Astrocyte of the spinal cord (primary cell): ENCODE measurements at places on chromosomes 13 and 19.

- peak; percentile 93 for DNase-seq
Measured at GRCh38 chr13:98978280-98978679, 416 bp upstream of the DOCK9 start.

- no peak for DNase-seq
Measured at GRCh38 chr19:10858204-10858828, 10.1 kb downstream of the C19orf38 start.

DNA sequence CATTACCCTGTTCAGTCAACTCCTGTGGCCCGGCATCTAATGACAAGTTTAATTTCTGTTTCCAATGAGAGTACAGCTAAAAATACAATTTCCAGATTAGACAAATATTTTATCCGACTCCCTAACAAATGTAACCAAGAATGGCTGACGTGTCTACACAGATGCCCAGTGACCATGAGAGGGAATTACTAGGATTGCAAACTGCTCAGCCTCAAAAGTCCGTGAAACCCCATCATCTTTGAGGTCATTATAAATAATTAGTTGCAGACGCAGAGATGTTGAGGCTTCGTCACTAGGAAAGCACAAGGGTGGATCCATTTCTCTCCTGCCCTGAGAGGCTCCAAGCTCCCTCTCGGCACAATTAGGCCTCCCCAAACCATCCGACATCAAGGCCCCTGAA is 104.1 kb upstream of the ZNF507 start:
- no peak for DNase-seq

DNA sequence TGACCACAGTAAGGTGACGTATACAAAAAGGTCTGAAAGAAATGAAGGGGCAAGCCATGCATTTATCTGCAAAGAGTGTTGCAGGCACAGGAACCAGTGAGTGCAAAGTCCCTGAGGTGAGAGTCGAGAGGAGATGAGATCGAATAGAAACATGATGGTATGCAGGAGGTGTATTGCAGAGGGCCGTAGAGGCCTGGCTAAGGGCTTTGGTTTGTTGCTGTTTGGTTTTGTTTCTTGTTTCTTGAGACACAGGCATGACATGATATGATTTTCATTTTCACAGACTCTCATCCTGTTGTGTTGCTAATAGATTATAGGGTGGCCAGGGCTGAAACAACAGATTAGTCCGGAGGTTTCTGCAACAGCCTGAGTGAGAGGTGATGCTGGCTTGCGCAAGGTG is 80.4 kb downstream of the HSPH1 start:
- DNase-seq = no peak

DNA sequence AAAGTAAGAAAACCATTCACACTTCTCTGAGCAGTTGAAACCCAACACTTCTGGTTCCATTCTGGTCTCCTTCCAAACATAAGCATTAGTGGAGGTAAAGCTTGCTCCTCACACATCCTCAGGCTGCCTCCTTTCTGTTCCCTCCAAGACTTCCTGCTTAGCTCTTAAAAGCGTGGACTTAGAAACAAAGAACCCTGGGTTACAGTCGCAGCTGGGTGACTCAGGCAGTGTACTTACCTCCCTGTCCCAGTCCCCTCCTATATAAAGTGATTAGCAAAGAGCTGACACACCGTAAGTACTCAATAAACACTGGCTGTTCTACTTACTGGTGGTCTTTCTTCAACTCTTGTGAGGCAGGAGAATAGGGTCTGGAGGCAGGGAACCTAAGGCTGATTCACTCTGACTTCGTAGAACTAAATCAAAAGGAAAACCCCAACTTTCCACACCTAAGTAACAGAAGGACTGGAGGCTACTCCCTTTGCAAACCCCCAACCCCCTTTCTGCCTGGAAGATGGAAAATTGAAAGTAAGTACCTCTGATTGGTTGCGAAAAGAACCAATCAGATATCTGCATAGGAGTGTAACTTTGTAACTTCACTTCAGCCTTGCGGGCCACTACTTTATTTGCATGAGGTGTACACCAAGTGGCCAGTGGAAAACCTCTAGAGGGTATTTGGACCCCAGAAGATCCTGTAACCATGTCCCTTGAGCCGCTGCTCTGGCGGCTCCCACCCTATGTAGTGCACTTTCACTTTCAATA is 165.4 kb downstream of the SUCLA2 start:
- no peak for DNase-seq

DNA sequence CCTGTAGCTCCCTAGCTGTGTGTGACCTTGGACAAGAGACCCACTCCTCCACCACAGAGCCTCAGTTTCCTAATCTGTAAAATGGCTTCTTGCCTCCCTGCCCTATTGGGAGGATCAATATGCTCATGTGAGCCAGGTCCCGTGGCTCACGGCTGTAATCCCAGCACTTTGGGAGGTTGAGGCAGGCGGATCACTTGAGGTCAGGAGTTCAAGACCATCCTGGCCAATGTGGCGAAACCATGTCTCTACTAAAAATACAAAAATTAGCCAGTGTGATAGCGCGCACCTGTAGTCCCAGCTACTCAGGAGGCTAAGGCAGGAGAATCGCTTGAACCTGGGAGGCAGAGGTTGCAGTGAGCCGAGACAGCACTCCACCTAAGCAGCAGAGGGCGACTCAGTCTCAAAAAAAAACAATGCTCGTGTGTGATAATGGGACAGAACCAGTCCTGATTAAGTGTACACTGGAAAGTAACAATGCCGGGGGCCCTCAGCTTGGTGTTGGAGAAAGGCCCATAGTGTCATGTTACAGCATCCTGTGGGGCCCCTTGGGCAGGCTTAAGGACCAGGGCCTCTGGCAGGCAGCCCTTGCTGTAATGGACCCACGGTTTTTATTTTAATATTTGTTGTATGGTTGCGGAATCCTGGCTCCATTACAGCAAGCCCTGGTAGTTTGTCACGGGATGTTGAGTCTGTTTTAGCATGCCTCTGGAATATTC is 6.8 kb downstream of the RPS11 start:
- DNase-seq = peak; percentile 70

- DNase-seq = no peak
Measured at GRCh38 chr13:29907670-29908069, 57.3 kb upstream of the UBL3 start.

GRCh38 chr13:75795274-75795673 is 159.1 kb downstream of the LMO7 start:
- DNase-seq = no peak

- DNase-seq = peak; percentile 97
Measured at GRCh38 chr13:98484289-98485219, 92.4 kb downstream of the STK24 start.

- peak; percentile 7 for DNase-seq
Measured at GRCh38 chr13:107251341-107251740, 683.4 kb upstream of the ARGLU1 start.

GRCh38 chr19:11587302-11587974 is 9.8 kb upstream of the ZNF627 start:
- peak; percentile 44 for DNase-seq

- peak; percentile 9 for DNase-seq
Measured at GRCh38 chr13:107375701-107376340, 807.9 kb upstream of the ARGLU1 start.

DNA sequence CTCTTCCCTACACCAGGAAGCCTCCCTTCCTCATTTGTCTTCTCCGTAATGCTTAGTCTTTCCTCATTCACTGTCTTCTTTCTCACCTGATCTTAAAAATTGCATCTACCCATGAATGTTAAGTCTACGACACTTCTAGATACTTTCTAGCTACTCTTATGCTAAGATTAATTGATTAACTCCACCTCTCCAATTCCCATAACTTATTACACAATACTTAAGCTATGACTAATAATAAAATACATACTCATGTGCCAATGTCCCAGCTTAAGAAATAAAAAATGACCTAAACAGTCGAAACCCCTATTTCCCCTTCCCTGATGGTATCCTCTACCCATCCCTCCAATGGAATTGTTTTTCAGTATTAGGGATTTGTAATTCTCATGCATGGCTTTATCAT is 22.8 kb upstream of the ZNF527 start:
- no peak for DNase-seq

DNA sequence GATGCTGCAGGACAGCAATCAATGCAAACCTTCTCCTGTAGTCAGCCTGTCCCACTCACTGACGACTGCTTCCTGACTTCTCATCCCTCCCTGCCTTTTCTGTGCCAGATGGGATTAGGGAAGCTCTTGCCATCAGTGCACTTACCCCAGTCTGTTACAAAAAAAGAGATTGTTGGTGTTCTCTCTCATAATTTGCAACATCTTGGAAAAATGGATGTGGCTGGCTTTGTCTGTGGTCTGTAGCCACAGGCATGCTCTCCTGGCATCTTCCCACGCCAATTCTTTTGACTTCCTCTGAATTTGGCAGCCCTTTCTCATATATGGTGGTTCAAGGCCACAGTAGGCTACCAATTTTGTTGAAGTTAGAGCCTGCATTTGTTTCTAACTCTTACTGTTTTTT is 11.6 kb upstream of the HTR2A start:
- peak; percentile 85 for DNase-seq

GRCh38 chr13:34620074-34620850 is 321.8 kb upstream of the NBEA start:
- no peak for DNase-seq

DNA sequence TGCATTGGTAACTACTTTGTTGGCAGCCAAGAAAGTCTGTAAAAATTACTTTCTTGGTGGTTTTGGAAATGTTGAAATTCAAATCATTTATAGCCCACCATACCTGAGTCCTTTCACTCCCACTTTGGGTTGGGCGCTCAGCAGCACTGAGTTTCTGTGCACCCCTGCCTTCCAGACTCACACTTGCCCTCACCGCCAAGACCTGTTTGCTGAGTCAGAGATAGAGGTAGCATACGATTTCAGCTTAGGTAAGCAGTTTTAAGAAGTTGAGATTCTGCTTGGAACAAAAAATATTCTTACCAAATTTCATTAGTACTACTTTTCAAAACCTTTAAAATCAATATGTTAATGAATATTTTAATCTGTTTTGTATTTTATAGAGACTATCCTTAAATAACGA is 12.6 kb downstream of the MPHOSPH8 start:
- DNase-seq = no peak

DNA sequence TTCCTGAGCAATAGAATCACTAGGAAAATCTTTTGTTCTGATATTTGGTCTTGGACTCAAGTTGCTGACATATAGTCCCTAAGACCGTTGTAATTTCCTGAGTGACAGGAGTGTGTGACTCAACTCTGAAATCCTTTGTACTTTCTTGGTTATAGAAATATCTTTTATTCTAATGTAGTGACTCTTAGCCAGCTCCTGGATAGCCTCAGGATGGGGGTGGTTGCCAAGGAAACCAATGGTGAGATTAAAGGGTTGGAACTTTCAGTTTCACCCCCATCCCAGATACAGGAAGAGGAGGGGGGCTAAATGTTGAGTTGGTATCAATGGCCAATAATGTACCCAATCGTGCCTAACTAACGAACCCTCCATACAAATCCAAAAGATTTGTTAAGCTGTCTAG is 41.8 kb downstream of the MBD3L2B start:
- DNase-seq = no peak

DNA sequence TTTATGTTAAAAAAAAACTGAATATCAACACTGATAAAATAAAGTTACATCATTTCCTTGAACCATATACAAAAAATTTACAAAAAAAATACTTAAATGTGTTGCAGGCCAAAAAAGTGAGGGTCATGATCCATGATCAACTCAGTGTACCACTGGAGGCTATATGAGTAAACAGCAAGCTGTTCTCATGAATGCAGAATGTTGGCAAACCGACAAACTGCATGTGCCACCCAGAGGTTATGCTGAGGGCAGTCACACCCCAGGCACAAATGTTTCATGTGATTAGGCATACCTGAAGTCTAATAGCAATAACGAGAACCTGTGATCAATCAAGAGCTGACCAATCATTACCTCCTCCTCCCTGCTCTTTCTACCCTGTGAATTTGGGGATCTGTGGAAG is 91.9 kb downstream of the ZNF431 start:
- no peak for DNase-seq

DNA sequence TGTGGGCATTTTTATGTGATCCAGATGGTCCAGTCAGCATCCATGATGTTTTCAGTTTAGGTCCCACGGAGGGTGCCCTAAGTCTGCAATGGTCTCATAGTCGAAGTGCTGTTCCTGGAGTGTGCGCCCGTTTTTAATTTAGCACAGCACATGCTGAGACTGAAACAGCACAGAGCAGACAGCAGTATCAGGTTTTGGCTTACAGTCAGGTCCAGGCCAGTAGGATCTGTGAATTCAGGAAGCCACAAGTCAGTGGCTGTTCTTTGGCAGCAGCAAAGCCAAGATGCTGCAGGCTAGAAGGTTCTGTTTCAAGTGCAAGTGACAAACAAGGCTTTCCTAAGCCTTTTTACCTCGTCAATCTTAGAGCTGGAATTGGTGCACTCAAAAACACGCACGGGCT is 18.3 kb downstream of the FBXO27 start:
- no peak for DNase-seq

- DNase-seq = no peak
Measured at GRCh38 chr13:61838568-61838967, 422.9 kb upstream of the PCDH20 start.

DNA sequence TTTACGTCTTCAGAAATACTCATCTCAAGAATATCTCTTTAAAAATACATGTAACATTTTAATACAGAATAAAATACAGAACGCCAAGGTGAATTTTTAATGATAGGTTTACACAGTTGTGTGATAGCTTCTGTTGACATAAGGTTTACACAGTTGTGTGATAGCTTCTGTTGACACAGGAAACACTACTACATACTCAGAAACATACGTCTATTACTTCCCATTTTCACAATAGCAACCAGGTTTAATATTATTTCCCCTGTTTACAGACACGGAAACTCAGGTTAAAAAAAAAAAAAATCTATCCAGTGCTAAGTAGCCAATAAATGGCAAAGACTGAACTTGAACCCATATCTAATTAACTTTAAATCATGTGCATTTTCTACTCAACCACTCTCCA is 571.2 kb downstream of the LIG4 start:
- DNase-seq = no peak

DNA sequence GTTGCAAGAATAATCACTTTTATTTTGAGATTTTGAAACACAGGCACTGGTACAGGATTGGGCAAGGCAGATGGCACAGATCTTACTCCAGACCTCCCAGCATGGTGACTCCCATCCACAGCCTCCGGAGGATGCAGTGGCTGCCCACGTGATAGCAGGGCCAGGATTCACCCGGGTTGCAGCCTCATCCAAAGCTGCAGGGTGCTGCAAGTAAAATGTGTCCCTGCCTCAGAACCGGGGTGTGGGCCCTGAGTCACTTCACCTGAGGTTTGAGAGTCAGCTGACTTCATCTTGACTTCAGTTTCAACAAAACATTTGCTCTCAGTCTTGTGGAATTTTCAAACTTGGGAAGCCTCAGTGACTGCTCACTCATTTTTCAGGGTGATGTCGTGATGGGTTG is 201.9 kb downstream of the FGF9 start:
- DNase-seq = no peak

GRCh38 chr19:53908106-53908934 is 758 bp upstream of the CACNG7 start:
- peak; percentile 23 for DNase-seq

DNA sequence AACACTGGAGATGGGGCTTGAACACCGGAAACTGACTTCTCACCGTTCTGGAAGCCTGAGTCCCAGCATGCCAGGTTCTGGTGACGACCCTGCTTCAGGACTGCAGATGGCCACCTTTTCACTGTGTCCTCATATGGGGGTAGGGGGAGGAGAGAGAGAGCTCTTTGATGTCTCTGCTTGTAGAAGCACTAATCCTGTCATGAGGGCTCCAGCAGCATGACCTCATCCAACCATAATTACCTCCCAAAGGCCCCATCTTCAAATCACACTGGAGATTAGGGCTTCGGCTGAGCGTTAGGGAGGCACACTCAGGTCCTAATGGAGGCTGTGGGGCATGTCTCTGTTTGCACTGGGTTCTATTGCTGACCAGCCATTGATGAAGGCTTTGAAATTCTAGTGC is 255.3 kb downstream of the TEX29 start:
- DNase-seq = no peak
